Prostate gland (tissue), 2 donors: ENCODE measurements at places on chromosomes 11 and 22. TPM values are rescaled to one million over a fixed set of nuclear protein-coding genes. Genes with fewer than 3 reads are reported as not detected.
A peak's percentile ranks its signal among the peaks of the same experiment; 100 is the strongest.

The MSANTD2 gene
- 12.3 TPM for total RNA-seq

The ADAMTS15 gene
- total RNA-seq = 1.5 TPM

The GNAZ gene
- total RNA-seq = 22.6 TPM

The MOV10L1 gene
- total RNA-seq = 18.9 TPM

The ALKBH8 gene
- 7.2 TPM for total RNA-seq

The C11orf91 gene
- total RNA-seq = not detected

The APOL6 gene
- 8.7 TPM for total RNA-seq

The RASGRP2 gene
- 13.3 TPM for total RNA-seq

The AGBL2 gene
- total RNA-seq = 3.6 TPM

The OR51B5 gene
- 2.5 TPM for total RNA-seq

The FAM180B gene
- not detected for total RNA-seq

DNA sequence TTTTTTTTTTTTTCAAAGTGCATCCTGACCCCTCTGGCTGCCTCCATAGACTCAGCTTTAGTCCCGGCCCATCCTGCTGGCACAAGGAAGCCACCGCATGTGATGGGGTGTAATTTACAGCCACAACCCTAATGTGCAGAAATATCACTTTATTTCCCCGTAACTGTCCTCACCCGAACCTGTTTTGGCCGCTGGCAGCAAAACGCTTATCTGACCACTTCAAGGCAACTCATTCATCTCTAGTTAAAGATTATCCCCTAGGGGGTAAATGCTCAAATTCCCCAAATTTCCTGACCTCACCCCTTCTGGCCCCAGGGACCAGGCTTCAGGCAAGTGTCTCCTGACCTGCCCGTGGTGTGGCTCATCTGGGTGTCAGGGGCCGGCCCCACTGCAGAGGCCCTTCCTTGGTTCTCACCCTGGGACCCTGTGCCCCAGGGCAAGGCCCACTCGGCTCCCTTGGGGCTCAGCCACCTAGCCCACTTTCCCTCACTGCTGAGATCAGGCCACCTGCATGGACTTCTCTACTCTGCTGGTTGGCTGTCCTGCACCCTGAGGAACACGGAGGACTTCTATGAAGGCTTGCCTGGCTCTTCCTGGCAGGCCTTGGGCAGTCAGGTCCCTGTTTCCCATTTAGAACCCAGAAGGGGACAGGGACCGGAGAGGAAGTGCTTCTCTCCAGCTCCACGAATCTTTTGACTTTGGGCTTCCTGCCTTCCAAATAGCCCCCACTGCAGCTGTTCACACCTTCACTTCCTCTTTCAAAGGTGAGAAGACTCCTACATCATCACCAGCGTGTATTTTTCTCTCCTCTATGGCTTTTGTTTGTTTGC lies 53.3 kb downstream of the WNT11 start:
- no peaks in the 10 kb centered on the region for H3K27me3 ChIP-seq
- no peak overlapping the region for H3K27ac ChIP-seq
- no peak overlapping the region for H3K4me3 ChIP-seq
- peaks cover 2% of the 10 kb centered on the region for H3K4me1 ChIP-seq

DNA sequence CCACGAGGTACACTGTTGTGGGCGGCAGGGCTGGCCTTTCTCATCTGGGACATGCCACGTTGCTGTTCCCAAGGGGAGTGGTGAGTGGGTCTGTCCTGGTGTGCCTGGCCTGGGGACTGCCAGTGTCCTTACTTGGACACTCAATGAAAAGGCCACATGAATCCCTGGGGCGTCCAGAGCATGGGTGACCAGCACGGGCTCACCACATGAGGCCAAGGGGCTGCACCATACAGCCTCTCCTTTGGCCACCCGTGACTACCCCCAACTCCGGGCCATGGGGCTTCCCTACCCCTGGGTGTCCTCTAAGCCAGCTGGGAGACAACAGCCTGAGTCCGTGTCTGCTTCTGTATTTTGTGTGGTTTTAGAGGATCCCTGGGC lies 20.2 kb upstream of the TXNRD2 start:
- H3K36me3 ChIP-seq = no peaks in the 10 kb centered on the region
- DNase-seq = no peak
- H3K27me3 ChIP-seq = no peaks in the 10 kb centered on the region

GRCh38 chr11:665704-666281 lies 28.7 kb downstream of the DRD4 start:
- no peak overlapping the region for H3K4me3 ChIP-seq
- H3K27me3 ChIP-seq = no peaks in the 10 kb centered on the region
- H3K27ac ChIP-seq = peak overlapping the region; percentile 79
- H3K4me1 ChIP-seq = no peaks in the 10 kb centered on the region

DNA sequence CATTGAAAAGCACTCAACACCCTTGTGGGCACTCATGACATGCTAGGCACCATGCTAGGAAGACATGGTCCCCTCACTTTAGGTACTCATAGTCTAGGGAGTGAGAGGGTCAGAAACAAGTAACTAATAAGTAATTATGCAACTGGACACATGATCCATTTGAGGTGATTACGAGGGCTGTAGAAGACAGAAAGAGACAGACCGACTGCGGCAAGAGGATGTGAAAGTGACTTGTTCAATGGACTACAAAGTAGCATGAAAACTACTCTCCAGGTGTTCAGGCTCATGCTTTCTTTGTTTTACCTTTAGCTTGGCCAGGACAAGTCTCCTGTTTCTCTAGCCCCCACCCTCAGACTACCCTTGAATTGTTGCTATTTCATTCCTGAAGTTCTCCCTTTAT lies 310.8 kb upstream of the SORL1-AS1 start:
- no peaks in the 10 kb centered on the region for H3K36me3 ChIP-seq
- DNase-seq = no peak
- H3K27ac ChIP-seq = no peak overlapping the region
- no peaks in the 10 kb centered on the region for H3K4me1 ChIP-seq
- H3K27me3 ChIP-seq = no peaks in the 10 kb centered on the region

DNA sequence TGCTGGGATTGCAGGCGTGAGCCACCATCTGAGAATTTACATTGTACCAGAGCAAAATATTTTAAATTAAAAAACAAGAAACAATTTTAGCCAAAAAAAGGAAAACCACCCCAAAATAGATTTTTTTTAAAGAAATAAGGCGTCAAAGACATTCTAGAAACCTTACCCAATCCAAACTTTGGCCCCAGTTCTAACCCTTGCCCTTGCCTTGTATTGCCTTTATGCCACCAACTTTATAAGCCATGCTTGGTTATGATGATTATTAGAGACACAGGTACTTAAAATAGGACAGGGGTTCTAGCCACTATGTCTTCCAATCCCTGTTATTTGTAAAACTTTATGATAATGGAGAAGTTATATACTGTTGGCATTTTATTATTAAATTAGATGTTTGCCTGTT lies 11.8 kb downstream of the C11orf54 start:
- H3K4me3 ChIP-seq = no peak overlapping the region
- peaks cover 7% of the 10 kb centered on the region for H3K36me3 ChIP-seq
- DNase-seq = no peak
- no peaks in the 10 kb centered on the region for H3K27me3 ChIP-seq
- no peak overlapping the region for H3K27ac ChIP-seq
- no peaks in the 10 kb centered on the region for H3K4me1 ChIP-seq

- H3K27ac ChIP-seq = no peak overlapping the region
- no peaks in the 10 kb centered on the region for H3K36me3 ChIP-seq
- no peaks in the 10 kb centered on the region for H3K4me1 ChIP-seq
- H3K27me3 ChIP-seq = no peaks in the 10 kb centered on the region
Measured at GRCh38 chr11:117731722-117732290, 65.2 kb downstream of the DSCAML1 start.

GRCh38 chr11:117603932-117604331 lies 193.1 kb downstream of the DSCAML1 start:
- peaks cover 3% of the 10 kb centered on the region for H3K27me3 ChIP-seq
- DNase-seq = no peak
- no peaks in the 10 kb centered on the region for H3K36me3 ChIP-seq
- H3K27ac ChIP-seq = no peak overlapping the region
- no peaks in the 10 kb centered on the region for H3K4me1 ChIP-seq

DNA sequence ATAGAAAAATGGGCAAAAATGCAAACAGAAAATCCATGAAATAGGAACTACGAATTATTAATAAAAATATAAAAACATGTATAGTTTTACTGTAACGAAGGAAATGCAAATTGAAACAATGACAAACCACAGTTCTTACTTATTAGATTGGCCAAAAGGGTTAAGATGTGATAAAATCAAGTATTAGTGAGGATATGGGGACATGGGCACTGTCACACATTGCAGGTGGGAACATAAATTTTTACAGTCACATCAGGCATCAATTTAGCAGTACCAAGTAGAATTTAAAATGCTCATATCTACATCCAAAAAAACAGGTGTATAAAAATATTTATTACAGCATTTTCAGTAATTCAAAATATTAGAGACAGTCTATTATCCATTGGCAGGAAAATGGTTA lies 353.2 kb upstream of the API5 start:
- no peak for DNase-seq
- H3K4me3 ChIP-seq = no peak overlapping the region
- H3K36me3 ChIP-seq = no peaks in the 10 kb centered on the region
- no peaks in the 10 kb centered on the region for H3K27me3 ChIP-seq
- H3K27ac ChIP-seq = no peak overlapping the region
- H3K4me1 ChIP-seq = no peaks in the 10 kb centered on the region

- H3K36me3 ChIP-seq = no peaks in the 10 kb centered on the region
- no peak for DNase-seq
- H3K27me3 ChIP-seq = no peaks in the 10 kb centered on the region
- no peak overlapping the region for H3K27ac ChIP-seq
Measured at GRCh38 chr22:42747701-42748513, 27.2 kb upstream of the A4GALT start.

GRCh38 chr11:121895919-121896318 lies 220.1 kb downstream of the BLID start:
- H3K4me1 ChIP-seq = no peaks in the 10 kb centered on the region
- DNase-seq = no peak
- no peaks in the 10 kb centered on the region for H3K36me3 ChIP-seq
- H3K4me3 ChIP-seq = no peak overlapping the region
- no peaks in the 10 kb centered on the region for H3K27me3 ChIP-seq

DNA sequence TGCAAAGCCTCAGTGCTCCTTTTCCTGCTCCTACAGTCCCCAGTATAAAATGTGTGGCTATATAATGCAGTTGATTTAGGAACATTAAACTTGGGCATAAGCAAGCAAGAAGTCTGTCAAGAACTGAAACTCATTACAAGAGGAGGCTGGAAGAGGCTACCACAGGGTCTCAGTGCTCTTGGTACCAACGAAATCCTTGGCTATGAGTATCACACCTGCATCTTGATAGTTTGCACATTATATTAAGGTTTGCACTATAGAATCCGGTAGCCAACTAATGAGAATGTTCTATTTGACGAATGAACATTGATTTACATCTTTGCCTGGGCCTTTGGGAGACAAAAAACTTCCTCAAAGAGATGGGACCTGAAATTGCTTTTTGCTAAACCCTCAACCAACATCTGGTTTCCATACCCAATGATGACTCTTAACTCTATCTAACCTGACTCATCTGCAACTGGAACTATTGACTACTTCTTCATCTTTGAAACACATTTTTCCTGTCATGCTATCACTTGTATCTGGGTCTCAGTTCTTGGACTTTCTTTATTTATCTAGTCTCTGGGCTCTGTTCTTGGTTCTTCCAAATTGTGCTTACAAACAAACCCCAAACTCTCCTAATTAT lies 207.2 kb upstream of the CTSC start:
- H3K36me3 ChIP-seq = no peaks in the 10 kb centered on the region
- H3K27me3 ChIP-seq = no peaks in the 10 kb centered on the region
- no peak overlapping the region for H3K27ac ChIP-seq
- no peak overlapping the region for H3K4me3 ChIP-seq
- H3K4me1 ChIP-seq = no peaks in the 10 kb centered on the region

GRCh38 chr11:120141768-120142423 lies 4.0 kb upstream of the TRIM29 start:
- no peak overlapping the region for H3K4me3 ChIP-seq
- no peak overlapping the region for H3K27ac ChIP-seq
- DNase-seq = no peak
- no peaks in the 10 kb centered on the region for H3K4me1 ChIP-seq
- no peaks in the 10 kb centered on the region for H3K27me3 ChIP-seq
